ENCODE measurements at places on chromosomes 12 and 14. TPM values are rescaled to one million over a fixed set of nuclear protein-coding genes. Genes with fewer than 3 reads are reported as not detected.

- no peak for DNase-seq
These were observed 5.8 kb upstream of the PIP4K2C start for GRCh38 chr12:57585156-57585555.

DNA sequence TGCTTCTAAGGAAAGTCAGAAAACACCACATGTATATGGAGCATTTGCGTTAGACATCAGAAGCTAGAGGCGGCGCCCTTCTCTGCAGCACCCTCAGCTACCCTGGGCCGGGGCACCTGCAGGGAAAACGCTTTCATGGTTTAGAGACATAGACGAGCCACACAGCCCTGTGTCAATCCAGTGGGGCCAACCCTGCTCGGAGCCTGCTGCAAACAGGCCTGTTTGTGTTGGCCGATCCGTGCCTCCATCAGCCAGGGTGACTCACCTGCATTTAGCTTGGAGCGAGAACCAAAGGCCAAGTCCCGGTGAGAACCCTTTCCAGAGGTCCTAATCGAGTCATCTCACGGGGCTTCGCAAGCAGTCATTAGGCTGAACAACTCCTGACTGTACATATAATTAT lies 19.5 kb upstream of the FZD10 start:
- DNase-seq, result peak; percentile 45

GRCh38 chr12:106049105-106049504 lies 89.6 kb downstream of the NUAK1 start:
- no peak for DNase-seq

- no peak for DNase-seq
These were observed 88.5 kb upstream of the ANO4 start for GRCh38 chr12:100706033-100706432.

GRCh38 chr12:83700838-83701237 lies 1014.1 kb downstream of the TMTC2 start:
- no peak for DNase-seq

DNA sequence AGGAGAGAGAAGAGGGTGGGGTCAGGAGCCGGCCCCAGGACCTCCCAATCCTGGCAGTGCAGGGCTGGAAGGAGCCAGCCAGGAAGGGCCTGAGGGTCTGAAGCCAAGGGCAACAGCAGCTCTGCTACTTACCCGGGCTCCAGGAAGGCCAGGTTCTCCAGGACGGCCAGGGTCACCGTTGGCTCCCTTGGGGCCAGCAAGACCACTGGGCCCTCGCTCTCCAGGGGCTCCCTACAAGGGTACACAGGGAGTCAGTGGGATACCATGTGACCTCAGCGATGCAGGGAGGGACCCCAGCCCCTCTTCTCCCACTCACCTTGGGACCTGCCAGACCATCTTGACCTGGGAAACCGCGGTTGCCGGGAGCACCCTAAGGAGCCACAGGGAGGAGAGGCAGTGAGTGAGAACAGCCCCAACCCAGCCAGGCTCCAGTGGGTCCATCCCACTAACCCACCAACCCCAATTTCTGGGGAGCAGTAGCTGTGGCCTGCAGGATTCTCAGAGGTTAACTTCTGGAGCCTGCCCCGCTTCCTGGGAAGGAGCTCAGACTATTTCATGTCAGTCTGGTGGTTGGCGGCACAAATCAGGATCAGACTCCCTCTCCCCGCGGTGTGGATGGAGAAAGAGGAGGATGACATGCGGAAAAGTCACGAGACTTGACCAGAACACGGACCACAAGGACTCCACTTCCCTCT lies 18.5 kb downstream of the COL2A1 start:
- peak; percentile 36 for DNase-seq

GRCh38 chr14:64673316-64673715 lies 30.9 kb upstream of the PLEKHG3 start:
- no peak for DNase-seq

DNA sequence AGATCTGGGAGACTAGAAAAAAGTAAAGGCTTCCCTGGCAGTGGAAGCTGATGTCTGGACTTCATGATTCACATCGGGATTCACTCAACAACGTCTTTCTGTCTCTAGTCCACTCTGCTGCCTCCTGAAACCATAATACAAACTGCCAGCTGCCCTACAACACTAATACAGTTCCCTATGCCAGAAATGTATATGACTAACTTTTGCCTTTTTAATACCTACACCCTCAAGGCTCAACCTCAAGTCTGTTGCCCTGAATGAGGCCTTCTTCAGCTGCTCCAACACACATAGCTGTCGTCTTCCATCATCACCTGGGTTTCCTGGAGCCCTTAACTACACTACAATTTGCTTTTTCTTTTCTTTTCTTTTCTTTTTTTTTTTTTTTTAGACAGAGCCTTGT lies 182.7 kb upstream of the BCL2L14 start:
- DNase-seq, result no peak

DNA sequence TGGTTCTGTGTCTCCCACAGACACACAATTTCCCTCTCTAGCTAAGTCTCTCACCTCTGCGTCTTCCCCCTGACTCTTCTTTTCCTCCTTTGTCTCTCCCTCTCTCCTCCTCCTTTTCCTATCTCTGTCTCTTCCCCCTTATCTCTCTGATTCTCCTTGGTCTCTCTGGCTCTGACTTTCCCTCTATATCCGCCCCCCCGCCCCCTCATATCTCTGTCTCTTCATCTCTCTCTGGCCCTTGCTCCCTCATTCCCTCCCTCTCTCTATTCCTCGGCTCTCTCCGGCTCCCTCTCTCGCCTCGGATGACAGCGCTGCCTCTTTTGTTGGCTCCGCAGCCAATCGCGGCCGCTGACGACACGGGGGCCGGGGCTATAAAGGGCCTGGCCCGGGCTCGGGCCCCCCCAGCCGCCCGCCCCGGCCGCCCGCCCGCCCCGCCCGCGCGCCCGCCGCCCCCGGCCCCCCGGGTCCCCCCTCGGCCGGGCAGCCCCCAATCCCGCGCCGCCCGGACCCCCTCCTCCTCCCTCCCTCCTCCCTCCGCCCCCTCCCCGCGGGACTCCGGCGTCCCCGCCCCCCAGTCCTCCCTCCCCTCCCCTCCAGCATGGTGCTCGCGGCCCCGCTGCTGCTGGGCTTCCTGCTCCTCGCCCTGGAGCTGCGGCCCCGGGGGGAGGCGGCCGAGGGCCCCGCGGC lies at the start of gene GDF11:
GDF11 (plus strand) TSS at position 404 of the 687 bp plus-strand sequence; CDS start at position 599, 195 bp downstream.
- DNase-seq, result no peak

GRCh38 chr12:113854385-113855142 lies 111.6 kb downstream of the RBM19 start:
- no peak for DNase-seq

DNA sequence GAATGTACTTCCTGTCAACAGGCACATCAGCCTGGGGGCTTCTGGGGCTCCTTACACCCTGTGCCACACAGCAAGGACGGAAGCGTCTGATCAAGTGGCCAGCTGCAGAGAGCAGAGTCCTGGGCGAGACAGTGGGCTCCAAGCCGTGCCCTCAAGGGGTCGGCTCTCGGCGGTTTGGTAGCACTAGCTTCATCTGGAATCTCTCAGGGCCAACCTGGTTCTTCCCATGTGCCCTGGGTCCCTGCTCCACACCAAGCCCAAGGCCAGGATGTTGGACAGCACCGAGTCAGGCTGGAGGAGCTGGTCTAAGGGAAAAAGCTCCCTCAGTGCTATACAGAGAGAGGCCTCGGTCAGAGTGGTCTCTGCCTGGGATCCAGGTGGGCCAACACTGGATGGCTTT lies 20.5 kb downstream of the DIO3 start:
- DNase-seq, result no peak

DNA sequence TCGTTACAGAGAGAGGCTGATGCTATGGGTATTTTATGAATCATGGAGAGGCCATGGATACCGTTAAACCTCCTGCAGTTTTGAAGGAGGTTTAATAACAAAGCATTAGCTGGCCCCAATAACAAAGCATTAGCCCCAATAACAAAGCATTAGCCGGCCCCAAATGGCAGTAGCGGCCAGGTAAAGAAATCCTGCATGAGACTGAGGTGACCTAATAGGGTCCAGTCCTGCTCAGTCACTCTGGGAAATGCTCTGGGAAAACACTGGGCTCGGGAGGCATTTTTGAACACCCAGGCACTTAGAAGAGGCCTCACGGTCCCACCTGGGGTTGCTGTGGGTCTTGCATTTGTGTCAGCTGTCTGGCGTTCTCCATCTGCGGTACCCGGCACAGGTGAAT lies 776 bp upstream of the RIN3 start:
- no peak for DNase-seq

- no peak for DNase-seq
These were observed 38.4 kb upstream of the CPM start for GRCh38 chr12:68971404-68971803.

DNA sequence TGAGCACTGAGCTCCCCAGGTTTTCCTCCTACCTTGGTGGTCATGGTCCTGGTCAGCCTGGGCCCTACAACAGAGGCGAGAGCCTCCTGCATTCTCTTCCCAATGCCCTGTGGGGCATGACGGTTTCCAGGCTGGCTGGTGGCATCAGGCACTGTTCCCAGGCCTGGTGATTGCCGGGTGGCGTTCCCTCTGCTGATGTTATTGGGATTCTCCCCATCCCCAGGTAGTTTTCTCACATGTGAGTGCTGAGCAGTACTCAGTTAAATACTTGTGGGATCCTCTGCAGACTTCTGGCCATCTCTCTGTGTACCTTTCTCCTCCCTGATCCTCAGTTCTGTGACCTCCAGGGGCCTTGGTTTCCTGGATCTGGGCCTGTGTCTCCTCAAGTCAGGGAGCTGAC lies 15.8 kb downstream of the C1R start:
- no peak for DNase-seq

- no peak for DNase-seq
These were observed 79.2 kb downstream of the DUSP16 start for GRCh38 chr12:12483438-12483837.

DNA sequence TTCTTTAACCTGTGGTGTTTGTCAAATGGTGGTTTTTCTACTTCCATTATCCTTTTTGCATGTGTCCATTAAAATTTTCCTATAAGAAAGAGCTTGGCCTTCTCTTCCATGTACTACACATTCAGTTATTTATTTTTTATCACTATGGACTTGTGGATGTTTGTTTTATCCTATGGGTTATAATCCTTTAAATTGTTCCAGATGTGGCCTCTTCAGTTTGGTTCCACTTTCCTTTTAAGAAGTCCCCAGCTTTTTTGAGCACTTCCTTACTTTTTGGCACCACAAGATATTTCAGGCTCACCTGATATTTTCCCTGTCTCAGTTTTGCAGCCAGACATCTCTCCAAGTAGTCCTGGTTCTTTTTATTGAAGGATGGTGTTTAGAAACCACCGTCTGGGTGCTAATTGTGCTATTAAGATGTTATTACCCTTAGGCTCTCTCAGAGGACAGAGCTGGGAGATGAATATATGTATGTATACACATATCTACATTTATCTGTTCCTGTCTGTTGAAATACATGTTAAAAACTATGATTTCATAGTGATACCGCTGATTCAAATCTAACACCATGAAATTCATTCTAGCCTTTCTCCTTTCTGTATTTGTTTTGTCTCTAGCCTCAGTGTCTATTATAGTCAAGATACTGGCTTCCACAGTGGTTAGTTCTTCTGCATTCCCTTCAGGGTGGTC lies 408.5 kb upstream of the RGS6 start:
- no peak for DNase-seq

DNA sequence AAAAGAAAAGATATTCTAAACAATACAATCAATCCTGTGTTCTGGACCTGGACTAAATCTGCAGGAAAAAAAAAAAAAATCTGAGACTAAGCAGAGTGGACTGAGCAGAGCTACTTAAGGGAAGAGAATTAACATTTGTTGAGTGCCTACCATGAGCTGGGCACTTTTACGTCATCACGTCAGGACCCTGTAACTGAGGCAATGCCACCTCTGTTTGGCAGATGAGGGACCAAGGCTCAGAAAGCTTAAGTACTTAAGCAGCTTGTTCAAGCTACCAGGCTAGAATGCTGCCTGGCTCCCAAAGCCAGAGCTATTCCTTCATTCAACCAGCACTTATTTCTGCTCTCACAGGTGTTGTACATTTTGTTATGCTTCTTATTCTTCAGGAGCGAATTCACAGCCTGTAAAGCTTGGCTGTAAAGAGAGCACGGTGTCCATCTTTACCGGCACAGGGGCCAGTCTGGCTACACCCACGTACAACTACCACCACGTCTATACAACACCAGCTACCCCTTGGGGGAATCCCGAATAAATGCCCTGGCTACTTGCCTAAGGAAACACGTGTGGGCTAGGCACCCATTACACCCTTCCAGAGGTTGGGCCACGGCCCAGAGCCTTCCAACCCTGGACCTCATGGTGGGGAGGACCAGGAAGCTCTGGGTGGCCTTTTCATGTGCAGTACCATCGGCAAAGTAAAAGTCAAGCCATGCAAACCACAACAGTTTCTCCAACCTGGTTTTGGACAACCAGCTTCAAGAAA lies 27.0 kb downstream of the TMCC3 start:
- DNase-seq, result no peak

GRCh38 chr12:132384916-132385774 lies 55.8 kb upstream of the GALNT9 start:
- DNase-seq, result no peak

- DNase-seq, result no peak
These were observed 67.8 kb upstream of the KCNH3 start for GRCh38 chr12:49470986-49471385.

- DNase-seq, result no peak
These were observed 47.8 kb downstream of the SLC25A21 start for GRCh38 chr14:37124614-37125013.

- no peak for DNase-seq
These were observed 31.7 kb upstream of the DYNC1H1 start for GRCh38 chr14:101932673-101933072.

GRCh38 chr14:96582995-96583394 lies 80.8 kb downstream of the PAPOLA start:
- no peak for DNase-seq

GRCh38 chr14:105128059-105128458 lies 40.5 kb downstream of the JAG2 start:
- DNase-seq, result no peak

DNA sequence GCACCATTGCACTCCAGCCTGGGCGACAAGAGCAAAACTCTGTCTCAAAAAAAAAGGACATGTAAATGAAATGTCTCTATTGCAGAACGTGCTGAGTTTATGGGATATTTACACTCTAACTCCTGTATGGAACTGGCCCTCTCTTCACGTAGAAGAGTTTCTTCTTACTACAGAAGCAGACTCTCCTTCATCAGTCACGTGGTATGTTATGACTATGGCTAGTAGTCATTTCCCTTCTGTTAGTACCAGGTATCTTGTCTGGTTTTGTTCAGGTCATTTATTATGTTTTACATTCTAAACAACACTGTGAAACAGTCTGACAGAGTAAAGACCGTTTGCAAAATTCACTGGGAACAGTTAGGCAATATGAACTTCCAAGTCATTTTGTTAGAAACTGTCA lies 20.3 kb downstream of the KNTC1 start:
- no peak for DNase-seq

Gene POC1B
- 27.9 TPM for total RNA-seq

Gene PRPH
- not detected for total RNA-seq

Gene KLRB1
- total RNA-seq, result 1.5 TPM

Gene PTCSC3
- not detected for total RNA-seq

Gene MUCL1
- total RNA-seq, result 95.6 TPM

Gene HOXC11
- not detected for total RNA-seq

Gene OTX2
- total RNA-seq, result not detected

Gene TAS2R9
- total RNA-seq, result not detected

Gene STON2
- 24.6 TPM for total RNA-seq
